Cerebellum (tissue), 4 donors: ENCODE measurements at places on chromosomes 6 and 20. TPM values are rescaled to one million over a fixed set of nuclear protein-coding genes. Genes with fewer than 3 reads are reported as not detected.

DNA sequence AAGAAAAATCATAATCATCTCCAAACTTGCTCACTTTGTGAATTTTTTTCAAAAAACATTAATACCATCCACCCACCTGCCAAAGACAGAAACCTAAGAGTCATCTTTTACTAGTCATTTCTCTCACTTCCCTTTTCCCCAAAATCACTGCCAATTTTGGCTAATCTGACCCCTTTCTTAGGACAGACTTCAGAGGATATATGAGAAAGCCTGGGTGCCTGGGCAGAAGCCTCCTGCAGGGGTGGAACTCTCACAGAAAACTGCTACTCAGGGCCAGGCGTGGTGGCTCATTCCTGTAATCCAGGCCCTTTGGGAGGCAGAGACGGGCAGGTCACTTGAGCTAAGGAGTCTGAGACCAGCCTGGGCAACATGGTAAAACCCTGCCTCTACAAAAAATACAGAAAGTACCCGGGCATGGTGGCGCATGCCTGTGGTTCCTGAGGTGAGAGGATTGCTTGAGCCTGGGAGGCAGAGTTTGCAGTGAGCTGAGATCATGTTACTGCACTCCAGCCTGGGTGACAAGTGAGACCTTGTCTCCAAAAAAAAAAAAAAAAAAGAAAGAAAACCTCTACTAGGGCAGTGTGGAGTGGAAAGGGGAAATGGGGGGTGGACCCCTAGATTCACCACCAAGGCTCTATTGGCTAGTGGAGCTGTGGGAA lies 3.8 kb downstream of the DEK start:
- no peak for DNase-seq

- no peak for DNase-seq
Observed at GRCh38 chr6:158816803-158817727, 2.1 kb downstream of the EZR start.

DNA sequence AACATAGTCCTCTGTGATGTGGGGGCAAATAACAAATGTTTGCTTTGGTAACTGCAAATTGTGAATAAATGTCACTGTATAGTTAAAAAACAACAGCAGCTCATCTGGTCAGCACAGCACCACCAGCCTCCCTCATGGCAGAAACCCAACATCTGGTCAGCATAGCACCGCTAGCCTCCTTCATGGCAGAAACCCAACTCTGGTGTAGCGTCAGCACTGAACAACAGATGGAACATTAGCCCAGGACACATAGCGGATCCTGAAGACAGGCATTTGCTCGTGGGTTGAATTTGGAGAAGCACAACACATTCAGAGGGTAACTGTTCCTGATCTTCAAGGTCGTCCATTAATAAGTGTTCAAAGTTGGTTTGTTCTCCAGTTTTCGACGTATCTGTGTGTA lies 265.9 kb downstream of the DLL1 start:
- no peak for DNase-seq

The NSFL1C gene
- 30.4 TPM for total RNA-seq

The BNIP5 gene
- not detected for total RNA-seq

- DNase-seq: no peak
Observed at GRCh38 chr20:63061051-63061770, 54.4 kb upstream of the BHLHE23 start.

- DNase-seq: no peak
Observed at GRCh38 chr6:20538907-20539306, 4.7 kb downstream of the CDKAL1 start.

The TFAP2A gene
- 17.1 TPM for total RNA-seq
